ENCODE measurements at places on chromosomes 3 and 15.

- DNase-seq, result peak; percentile 21
Observed at GRCh38 chr3:183085634-183086390, 13.5 kb downstream of the MCCC1 start.

GRCh38 chr3:185561374-185561943 is 9.1 kb upstream of the LIPH start:
- DNase-seq, result no peak

DNA sequence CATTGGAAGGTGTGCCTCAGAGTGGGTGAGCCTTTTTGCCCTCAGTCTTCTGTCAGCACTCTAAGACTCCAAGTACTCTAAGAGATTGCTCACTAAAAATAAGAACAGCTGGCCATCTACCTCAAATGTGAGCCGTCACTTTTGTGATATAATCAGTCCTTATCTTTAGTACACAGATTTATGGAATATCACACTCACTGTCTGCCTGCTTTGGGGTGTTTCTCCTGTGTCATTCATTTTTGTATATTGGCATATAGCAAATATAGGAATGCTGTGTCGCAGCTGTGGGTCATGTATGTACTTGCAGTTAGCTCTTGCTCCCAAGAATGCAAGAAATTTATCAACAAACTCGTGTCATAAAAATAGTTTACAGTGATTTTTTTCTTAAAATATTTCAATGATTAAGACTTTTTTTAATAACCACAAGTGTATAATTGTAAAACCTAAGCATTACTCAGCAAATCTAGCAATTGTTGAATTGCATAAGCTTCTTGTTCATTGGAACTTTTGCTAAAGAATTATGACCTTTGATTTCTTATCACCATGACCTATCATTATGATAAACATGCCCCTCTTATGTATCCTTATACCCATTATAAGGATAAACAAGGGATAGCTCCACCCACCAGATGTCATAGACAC is 18.8 kb downstream of the SETD5 start:
- DNase-seq, result no peak

DNA sequence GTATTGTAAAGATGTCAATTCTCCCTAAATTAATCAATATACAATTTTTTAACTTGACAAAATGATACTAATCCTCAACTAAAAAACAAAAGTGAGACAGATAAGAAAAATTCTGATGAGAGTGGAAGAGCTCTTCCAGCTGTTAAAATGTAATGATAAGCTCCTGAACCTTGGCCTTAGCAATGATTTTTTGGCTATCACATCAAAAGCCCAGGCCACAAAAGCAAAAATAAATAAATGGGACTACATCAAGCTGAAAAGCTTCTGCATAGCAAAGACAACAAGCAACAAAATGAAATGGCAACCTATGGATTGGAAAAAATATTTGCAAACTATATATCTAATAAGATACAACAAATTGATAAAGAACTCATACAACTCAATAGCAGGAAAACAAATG is 24.0 kb upstream of the SRPRB start:
- no peak for DNase-seq

DNA sequence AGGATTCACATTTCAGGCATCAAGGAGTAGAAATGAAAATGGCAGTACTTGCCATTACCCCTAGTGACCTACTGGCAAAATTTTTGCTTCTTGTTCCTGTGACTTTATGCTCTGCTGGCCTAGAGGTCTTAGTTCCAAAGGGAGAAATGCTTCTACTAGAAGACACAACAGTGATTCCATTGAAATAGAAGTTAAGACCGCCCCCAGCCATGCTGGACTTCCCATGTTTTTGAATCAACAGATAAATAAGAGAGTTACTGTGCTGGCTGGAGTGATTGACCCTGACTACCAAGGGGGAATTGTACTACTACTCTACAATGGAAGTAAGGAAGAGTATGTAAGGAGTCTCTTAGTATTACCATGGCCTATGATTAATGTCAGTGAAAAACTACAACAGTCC is 196.2 kb upstream of the AZI2 start:
- DNase-seq, result no peak

DNA sequence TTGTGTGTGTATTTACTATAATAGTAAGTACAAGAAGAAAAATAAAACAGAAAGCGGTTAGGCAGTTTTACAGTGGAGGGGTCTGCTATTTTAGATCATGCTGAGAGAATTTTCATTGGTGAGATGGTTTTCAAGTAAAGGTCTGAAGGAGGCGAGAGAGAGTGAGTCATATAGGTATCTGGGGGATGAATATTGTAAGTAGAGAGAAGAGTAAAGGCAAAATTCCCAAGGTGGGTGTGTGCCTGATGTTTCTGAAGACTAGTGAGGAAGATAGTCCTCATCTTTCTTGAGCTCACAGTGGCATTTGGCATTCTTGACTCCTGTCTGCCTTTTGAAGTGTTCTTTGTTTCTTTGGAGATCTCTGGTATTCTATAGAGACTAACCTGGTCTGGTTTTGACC is 38.6 kb downstream of the CRYBG3 start:
- DNase-seq, result no peak

All from A549 (cell line).